MCF 10A (cell line): ENCODE measurements at places on chromosomes 6 and 20.

GRCh38 chr20:44739942-44740341, 5.7 kb upstream of the KCNK15 start:
- DNase-seq, result no peak

- peak; percentile 21 for DNase-seq
These were observed 191.4 kb downstream of the TENT5A start for GRCh38 chr6:81561071-81561564.

GRCh38 chr6:166540631-166541331, 45.7 kb downstream of the RAMACL start:
- peak; percentile 56 for DNase-seq

DNA sequence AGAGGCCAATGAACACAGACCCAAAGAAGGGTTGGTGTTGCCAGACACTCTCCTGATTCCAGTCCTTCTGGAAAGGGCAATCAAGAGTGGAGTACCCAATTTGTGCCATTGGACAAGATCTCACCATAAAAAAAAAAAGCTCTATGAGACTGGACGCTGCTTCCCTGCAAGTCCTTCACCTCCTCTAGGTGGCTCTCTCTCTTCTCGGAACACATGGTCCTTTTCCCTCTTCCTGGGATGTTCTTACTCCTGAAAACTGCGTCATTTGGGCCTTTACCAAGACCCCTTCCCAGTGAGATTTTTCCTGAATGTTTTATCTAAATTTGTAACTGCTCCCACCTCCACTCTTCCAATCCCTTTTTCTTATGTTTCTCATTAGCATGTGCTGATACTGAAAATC, 280.8 kb downstream of the FOXA2 start:
- DNase-seq, result peak; percentile 27

GRCh38 chr6:112701201-112701600, 354.1 kb downstream of the RFPL4B start:
- DNase-seq, result peak; percentile 64

GRCh38 chr20:63860325-63861051, 810 bp upstream of the ABHD16B start:
- no peak for DNase-seq

DNA sequence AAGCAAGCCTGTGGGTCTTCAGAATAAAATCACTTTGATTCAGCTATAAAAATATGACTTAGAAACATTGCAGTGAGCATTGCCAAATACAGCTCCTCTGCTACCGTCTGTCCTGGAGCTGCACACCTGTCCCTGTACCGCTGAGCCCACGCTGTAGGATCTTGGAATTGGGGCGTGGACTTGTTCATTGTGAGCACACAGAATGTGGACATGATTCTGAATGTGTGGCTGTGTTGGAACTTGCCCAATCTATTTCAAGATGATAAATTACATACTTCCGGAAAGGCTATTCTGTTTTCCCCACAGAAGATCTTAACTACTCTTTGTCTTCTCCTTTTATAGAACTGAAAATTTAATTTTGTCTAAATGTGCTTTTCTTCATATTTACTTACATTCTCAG, 107.3 kb downstream of the UST start:
- peak; percentile 81 for DNase-seq

DNA sequence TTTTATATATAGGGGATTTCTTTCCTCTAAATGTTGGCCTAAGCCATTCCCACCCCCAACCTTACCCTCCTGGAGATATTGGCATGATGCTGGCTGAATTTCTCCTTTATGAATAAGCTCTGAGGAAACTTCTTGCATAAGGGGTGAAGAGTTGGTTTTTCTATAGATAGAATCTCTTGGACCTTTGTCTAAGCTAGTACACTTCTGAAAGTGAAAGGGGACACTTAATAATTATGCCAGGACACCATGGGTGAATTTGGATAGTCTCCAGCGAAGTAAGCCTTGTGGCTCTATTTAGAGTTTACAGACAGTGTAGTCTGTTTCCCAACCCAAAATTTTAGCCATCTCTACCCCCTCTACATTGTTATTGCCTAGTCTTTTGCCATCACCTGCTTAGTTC, 27.1 kb upstream of the FABP7 start:
- no peak for DNase-seq

DNA sequence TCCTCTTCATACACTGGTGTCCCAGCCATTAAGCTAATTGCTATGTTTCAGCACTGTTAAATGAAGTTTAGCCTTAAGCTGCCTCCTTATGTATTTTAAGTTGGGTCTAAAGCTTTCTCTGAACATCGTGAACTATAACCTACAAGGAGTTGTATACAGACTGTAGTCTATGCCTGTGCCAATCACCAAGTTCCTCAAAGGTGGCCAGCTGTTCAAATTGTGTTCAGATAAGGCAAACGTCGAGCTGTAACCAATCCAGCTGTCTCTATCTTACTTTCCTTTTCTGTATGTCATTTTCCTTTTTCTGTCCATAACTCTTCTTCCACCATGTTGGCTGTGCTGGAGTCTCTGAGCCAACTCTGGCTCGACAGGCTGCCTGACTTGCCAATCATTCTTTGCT, 199.6 kb downstream of the OGFRL1 start:
- DNase-seq, result no peak
